NCI-H2107 (cell line): ENCODE measurements at places on chromosomes 3 and 15.
A peak's percentile ranks its signal among the peaks of the same experiment; 100 is the strongest.

- no peak for DNase-seq
These were observed 582.3 kb upstream of the NAALADL2 start for GRCh38 chr3:174276826-174277225.

DNA sequence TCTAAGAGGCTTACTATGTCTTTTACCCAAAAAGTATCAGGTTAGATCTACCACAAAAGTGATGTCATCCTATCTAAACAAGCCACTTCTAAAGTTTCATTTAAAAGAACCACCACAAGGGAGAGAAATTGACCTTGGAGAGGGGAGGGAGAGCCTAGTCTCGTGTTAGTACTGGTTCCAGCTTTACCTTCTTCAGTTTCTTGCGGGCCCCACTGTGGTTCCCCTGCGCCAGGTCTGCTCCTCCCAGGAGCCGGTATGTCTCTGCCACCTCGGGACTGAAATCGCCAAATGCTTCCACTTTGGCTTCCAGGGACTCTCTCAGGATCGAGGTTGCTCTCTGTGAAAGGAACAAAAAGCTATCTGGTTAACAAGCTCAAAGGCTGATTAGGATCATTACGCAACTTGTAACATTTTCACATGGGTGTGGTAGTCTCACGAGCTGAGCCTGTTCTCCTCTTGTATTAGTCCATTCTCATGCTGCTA is 51.1 kb downstream of the SYNM start:
- no peak for DNase-seq

GRCh38 chr3:121504618-121505017 is 41.2 kb downstream of the POLQ start:
- DNase-seq: no peak

DNA sequence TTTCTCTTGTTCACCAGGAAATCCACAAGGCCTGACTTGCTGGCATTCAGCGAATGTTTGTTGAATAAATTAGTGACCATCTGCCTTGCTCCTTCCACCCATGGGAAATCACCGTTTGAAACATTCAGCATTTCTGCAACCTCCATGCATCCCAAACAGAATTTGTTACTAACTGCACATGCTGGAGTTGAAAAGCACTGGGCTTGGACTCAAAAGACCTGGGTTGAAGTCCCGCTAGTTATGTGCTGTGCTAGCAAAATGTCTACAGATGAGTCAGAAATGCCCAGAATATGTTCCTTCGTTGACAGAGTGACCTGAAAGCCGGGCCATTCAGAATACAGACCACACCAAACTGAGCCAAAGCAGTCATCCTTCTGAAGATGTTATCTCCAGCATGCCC is 144.6 kb downstream of the ALDH1A2 start:
- no peak for DNase-seq

DNA sequence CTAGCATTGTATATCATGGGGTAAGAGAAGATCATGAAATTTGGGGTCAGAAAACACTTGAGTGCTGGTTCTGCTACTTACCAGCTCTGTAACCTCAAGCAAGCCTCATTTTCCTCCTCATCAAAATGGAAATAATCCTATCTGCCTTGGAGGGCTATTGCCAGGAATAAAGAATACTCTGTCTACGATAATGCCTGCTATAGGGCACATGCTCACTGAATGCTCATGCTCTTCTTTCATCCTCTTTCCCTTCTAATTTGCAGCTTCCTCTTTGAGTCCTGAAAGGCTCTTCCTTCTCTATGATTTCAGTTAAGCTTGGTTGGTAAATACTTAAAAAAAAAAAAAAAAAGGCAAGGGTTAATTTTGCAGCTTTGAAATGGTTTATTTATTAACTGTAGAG is 12.8 kb downstream of the RTP1 start:
- DNase-seq: no peak

DNA sequence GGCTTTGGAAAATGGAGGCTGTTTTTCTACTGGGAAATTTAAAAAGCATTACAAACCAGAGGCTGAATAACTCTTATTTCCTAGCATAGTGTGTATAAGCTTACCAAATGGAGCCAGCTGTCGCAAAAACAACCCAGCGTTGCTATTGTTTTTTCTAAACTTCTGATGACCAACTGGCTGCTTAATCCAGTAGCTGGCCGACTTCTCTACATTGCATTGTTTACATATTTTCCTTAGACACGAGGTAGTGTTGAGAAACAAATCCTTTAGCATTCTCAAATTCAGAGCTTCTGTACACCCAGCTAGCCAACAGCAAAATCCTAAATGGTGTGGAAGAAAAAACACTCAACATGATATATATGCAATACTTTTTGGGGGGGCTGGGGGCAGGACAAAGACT is 161.0 kb upstream of the ADAMTS9 start:
- DNase-seq: no peak

GRCh38 chr3:75781079-75781745 is 4.1 kb downstream of the ZNF717 start:
- DNase-seq: no peak

- DNase-seq: no peak
These were observed 20.7 kb upstream of the PRR23E start for GRCh38 chr3:127172211-127172610.

DNA sequence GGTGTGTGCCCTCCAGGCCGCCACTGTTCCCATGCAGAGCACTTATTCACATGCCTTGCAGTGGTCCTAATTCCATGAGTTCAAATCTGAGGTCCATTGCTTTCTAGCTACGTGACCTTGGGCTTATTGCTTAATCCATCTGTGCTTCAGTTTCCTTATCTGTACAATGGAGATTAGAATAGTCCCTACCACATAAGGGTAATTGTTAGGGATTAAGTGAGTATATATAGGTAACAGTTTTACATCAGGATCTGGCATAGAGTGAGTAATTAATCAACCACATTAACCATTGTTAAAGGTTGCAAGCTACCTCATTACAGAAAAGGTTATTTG is 7.6 kb downstream of the CPN2 start:
- DNase-seq: no peak

DNA sequence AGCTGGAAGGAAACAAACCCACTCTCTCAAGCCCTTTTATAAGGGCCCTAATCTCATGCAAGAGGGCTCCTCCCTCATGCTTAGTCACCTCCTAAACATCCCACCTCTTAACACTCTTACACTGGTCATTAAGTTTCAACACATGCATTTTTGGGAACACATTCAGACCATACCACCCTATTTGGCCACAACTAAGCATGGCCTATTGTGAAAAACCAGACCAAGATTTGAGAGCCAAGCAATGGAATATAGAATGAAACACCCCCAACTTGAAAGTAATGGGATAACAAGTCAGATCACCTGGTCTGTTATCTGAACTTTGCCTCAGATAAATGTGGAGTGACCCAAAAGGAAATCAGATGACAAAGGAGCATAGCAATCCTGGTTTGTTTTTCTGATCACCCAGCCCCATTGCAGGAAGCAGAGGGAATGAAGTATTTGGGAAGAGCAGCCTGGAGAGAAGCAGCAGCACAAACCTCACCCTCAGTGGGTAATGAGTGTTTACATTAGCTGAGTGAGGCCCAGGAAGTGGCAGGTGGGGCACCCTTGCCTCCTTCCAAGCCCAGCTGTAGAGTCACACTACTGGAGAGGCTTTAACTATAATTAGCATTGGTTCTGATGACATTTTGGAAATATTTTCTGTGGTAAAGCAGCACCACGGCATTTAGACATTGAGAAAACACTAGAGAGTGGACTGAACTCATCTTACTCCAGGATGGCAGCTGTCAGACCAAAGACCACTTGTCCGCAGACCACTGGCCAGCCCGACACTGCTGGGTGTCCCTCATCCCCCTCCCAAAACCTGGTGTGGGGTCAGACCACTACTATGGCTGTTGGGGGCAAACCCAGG is 48.8 kb upstream of the PRTG start:
- DNase-seq: no peak

- no peak for DNase-seq
These were observed 20.2 kb upstream of the ZNF710 start for GRCh38 chr15:89980896-89981295.

GRCh38 chr3:45552031-45552793 is 42.3 kb upstream of the LIMD1 start:
- no peak for DNase-seq

GRCh38 chr3:138888560-138888959 is 53.8 kb upstream of the PIK3CB start:
- no peak for DNase-seq

- DNase-seq: no peak
These were observed 45.7 kb downstream of the DHX30 start for GRCh38 chr3:47848599-47849117.

- DNase-seq: no peak
These were observed 234.2 kb downstream of the WNT5A start for GRCh38 chr3:55252921-55253320.

GRCh38 chr3:188327433-188327832 is 173.5 kb downstream of the LPP start:
- DNase-seq: no peak

GRCh38 chr3:54619531-54619930 is 308.3 kb downstream of the LRTM1 start:
- DNase-seq: no peak

GRCh38 chr3:4234889-4235288 is 68.3 kb upstream of the SETMAR start:
- DNase-seq: no peak

- no peak for DNase-seq
These were observed 79.0 kb upstream of the ARRDC4 start for GRCh38 chr15:97881346-97881965.

GRCh38 chr3:69815970-69816369 is 76.7 kb downstream of the MITF start:
- DNase-seq: no peak

- DNase-seq: no peak
These were observed 304.7 kb upstream of the ROBO2 start for GRCh38 chr3:76735152-76735551.

DNA sequence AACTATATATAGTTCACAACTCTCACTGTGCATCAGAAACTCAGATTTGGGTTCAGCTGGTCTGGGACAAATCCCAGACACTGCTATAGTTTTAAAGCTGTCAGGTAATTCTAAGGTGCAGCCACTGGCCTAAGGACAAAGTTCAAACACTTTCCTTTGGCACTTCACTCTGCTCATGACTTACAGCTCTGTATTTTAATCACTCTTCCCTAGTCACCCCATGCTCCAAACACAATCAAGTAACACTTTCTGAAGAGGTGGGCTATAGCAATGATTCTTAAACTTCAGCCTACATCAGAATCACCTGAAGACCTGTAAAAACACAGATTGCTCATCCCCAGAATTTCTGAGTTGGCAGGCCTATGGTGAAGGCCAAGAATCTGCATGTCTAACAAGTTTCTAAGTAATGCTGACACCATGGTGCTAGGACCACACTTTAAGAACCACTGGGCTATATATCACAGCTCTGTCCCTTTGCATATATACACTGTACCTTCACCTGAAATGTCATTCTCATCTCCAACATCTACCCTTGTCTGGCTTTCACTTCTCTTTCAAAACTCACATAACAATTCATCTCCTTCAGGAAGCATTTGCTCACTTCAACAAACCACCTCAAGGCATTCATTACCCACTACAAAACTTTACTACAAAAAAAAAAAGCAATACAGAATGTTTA is 21.4 kb downstream of the STAG1 start:
- no peak for DNase-seq

GRCh38 chr15:70509282-70509662 is 254.1 kb downstream of the UACA start:
- no peak for DNase-seq

GRCh38 chr3:20924646-20925385 is 738.8 kb upstream of the SGO1 start:
- no peak for DNase-seq

GRCh38 chr3:181278468-181279238 is 289.1 kb upstream of the DNAJC19 start:
- DNase-seq: peak; percentile 21

DNA sequence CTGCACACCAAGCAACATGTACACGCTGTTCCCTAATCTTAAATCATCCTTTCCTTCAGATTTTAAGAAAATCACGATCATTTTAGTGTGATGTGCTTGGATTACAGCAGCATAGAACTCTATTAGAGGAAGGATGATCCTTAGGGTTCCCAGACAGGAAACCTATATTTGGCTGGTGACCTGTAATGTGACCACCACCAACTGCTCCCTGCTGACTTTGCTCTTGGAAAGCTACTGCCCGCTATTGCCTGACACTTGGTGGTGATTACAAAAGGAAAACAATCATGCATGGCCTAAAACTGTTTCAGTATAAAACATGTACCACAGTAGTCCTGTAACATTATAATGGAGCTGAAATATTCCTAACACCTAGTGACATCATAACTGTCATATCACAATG is 27.2 kb upstream of the LMOD3 start:
- DNase-seq: no peak
